GOT3 (cell line): ENCODE measurements at places on chromosomes 3 and 15.

DNA sequence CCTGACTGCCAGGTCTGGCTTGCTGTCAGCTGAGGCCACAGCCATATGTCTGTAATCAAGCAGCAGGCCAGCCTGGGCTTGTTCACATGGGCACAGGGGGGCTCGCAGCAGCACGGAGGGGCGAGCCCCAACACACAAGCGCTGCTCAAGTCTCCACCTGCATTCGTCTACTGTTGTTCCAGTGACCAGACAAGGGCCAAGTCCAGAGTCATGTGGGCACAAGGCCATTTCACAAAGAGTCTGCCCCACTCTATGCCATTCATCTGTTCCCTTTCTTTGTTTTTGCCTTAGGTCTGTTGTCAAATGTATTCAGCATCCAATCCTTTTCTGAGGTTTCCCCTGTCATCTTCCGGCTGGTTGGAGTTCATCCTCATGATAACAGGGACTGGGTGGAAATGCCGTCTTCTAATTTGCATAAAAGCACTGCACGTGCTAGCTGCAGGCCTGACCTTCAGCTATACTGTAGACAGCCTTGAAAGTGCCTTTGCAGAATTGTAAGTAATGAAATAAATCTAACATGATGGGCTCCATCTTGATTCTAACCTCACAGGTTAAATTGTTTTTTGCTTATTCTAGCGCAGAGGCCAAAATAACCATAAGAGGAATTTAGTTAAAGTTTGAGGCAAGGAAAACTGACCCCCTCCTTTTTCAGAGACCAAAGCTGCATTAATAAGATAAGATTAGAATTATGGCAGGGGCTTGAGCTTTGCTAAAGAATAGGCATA, 28.6 kb upstream of the KBTBD12 start:
- DNase-seq, result no peak

DNA sequence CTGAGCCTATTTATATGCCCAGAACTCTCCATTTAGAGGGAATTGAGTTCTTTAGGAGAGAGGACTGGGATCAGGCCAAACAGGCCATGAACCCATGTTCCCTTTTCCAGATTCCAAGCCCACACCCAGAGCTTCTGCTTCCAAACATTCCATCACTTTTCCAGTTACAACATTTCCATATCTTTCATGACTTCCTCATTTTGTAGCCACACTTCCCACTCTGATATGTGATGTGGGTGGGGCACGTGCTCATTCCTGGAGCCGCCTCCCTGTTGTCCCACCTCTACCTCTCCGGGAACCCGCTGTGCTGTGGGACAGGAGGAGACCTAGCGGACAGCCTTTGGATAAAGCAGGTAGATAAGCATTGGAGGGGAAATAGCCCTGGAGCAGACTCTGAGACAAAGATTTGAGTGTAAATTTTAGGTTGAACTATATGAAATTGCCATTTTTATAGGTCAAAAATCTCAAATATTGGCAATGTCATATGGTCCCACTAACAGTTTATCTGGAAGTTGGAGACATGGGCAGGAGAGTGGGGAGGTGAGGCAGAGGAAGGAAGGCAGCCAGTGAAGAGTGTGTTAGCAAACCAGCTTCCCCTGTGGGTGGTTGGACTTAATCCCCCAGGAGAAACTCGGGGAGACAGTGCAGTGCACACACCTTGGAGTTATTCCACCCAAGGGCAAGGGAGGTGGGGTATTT, 31.8 kb downstream of the CYP8B1 start:
- DNase-seq, result no peak

DNA sequence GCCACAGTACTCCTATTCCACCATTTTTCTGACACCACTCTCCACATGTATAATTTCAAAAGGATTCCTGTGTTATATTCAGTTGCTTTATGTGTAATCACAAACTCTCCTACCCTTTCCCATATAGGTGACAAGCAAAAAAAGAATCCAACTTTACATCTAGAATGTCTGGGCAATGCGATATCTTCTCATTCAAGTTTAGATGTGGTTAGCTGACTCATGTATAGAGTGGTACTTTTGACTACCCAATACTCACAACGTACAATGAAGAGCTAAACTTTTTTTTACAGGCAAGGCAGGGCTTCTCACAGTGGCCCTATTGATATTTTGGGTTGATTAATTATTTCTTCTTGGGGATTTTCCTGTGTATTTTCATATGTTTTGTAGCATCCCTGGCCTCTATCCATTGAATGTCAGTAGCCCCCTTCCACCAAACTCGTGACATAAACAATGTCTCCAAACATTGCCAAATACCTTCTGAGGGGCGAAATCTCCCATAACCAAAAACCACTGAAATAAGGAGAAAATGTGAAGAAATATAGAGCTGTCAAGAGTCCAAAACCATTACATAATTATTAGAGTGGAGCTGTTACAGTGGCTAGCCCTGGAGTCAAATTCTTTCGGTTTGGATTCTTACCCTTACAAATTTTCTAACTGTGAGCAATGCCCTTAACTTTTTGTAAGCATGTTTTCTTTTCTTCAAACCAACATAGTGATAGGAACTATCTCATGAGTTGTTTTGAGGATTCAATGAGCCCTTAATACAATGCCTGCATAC, 342.6 kb downstream of the NSUN3 start:
- DNase-seq, result no peak

DNA sequence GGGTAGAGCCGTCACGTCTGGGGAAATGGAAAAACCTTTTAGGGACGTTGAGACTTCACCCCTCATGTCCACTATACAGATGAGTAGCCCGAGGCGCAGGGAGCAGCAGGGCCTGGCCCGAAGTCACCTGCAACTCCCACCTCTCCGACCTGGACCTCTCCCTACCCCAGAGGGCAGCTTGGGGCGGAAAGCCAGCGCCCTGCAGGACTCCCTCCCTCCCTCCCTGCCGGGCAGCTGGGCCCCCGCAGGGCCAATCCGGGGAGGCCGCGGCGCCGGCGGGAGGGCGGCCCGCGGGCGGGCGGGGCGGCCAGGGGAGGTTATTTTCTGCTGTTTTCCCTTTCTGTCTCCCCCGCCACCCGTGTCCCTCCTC, 2.0 kb downstream of the WNT7A start:
- no peak for DNase-seq

GRCh38 chr15:100101426-100102089, 240.2 kb downstream of the ADAMTS17 start:
- DNase-seq, result no peak

GRCh38 chr3:9903904-9904303, 1.3 kb downstream of the IL17RE start:
- no peak for DNase-seq

DNA sequence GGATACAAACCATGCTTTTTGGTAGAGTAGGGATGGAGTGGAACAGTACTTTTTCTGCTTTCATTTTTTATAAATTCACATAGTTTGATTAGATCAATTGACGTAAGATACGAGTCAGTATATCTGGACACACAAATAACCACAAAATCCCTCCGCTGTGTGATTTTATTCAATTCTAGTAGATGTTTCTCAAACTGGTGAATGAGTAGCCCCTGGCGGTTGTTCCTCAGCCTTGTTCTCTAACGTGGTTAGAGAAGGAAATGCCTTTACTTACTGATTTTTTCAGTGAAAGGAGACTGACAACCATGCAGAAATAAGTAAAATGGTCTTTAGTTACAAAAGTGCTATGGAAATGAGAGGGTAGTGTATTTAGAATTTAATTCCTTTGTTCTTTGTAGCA, 161.0 kb downstream of the TCF12 start:
- no peak for DNase-seq

- DNase-seq, result no peak
These were observed 27.6 kb upstream of the VILL start for GRCh38 chr3:37963016-37963415.

- no peak for DNase-seq
These were observed 4.9 kb upstream of the TBC1D5 start for GRCh38 chr3:17747174-17747889.
